Stimulated activated CD4-positive, alpha-beta T cell treated with anti-CD3 and anti-CD28 coated beads, Interleukin-15, amount 100 ng/mL, for 48 hours (primary cell): ENCODE measurements at places on chromosomes 5 and 9.

GRCh38 chr5:39517800-39518199 is 93.0 kb upstream of the DAB2 start:
- no peak for DNase-seq

DNA sequence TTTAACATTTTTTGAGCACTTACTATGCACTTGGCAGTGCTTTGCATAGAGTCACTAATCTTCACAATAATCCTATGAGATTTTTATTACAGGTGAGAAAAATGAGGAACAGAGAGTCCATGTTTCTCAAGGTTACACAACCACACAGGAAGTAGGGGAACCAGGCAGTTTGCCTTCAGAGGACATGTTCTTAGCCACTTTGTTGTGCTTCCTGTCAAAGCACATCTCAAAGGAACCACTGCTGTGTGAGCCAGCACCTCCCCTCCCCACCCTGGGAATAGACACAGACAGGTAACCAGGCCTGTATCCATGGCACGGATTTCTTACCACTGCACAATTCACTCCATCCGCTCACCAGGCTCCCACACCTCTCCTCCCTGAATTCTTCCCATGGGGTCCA is 6.3 kb upstream of the DNAJB5 start:
- no peak for DNase-seq

DNA sequence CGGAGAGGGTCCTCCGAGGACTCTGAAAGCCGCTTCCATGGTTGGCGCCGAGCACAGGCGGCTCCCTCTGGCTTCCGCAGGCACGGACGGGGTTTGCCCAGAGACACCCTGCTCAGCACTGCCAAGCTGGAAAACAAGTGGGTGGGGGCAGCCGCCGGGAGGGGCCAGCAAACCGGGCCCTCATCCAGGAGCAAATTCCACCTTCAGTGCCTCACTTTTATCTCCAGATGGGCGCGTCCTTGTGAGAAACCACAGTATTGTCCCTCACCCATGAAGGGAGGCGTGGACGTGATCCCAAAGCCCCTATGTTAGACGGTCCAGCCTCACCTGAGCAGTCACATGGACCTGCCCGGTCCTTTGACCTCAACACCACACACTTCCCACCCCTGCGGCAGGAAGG is 29.0 kb downstream of the MED10 start:
- no peak for DNase-seq

- DNase-seq: no peak
Observed at GRCh38 chr9:31445357-31445756, 939.1 kb upstream of the ACO1 start.

DNA sequence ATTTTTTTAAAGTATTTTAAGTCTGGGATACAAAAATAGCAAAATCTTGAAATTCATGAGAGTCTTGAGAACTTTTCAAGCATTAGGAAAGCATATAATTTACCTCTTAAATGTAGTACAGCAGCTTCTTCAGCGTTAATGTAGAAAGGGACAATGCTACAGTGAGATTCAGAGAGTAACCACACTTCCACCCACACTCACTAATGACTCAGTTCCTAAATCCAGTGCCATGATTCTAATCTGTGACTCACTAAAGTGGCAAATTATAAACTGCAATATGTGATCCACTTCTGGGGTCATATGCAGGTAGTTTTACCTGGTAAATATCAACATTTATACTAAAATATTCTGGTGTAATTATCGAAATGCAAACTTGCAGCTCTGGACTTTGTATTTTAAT is 434.5 kb upstream of the TUSC1 start:
- no peak for DNase-seq

DNA sequence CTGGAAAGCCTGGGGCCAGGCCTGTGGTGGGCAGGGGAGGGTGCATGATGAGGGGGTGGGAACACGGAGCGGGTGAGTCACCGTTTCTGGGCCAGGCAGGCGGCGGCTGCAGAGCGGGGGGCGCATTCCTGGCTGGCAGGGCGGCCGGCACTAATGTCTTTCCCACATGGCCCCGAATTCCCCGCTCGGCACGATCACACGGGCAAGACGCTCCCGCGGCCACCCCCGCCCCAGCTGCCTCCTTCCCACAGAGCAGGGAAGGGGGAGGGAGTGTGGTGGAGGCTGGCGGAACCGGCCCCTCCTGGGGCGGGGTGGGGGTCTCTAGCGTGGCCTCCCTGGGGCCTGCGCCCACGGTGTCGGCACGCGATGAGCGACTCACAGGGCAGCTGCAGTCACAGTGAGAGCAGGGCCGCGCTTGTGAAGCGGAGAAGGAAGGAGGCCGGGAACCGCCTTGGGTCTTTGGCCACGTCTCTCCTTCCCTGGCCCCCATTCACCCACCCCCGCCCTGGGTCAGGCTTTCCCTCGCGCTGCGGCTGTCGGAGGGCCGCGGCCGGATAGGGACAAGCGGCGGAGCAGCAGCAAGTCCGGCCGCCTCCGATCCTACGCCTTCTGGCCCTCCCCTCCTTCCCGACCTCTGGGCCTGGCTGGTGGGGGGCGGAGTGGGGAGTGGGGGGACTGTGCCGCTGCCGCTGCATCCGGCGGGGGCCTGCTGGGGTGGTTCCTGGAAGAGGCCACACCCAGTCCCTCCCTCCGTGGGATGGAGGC is 48.9 kb downstream of the CXXC5 start:
- no peak for DNase-seq

- no peak for DNase-seq
Observed at GRCh38 chr9:123107639-123108285, 74.3 kb downstream of the GPR21 start.

DNA sequence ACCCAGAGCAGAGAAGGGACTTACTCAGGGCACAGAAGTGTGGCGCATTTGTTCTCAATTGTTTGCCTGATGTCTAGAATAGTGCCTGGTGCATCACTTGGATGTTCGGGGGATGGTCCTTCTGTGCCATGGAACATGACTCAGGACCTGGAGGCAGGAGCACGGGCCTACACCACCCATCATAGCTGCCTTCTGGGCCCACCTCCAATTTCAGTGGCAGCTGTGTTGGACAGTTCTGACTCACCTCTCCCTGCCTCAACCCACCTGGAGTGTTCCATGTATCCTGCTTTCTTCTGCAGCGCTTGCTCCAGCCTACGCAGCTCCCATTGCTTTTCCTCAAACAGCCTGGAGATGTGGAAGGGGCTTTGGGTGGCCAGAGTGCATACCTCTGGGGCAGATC is 12.5 kb upstream of the CXCL14 start:
- no peak for DNase-seq

DNA sequence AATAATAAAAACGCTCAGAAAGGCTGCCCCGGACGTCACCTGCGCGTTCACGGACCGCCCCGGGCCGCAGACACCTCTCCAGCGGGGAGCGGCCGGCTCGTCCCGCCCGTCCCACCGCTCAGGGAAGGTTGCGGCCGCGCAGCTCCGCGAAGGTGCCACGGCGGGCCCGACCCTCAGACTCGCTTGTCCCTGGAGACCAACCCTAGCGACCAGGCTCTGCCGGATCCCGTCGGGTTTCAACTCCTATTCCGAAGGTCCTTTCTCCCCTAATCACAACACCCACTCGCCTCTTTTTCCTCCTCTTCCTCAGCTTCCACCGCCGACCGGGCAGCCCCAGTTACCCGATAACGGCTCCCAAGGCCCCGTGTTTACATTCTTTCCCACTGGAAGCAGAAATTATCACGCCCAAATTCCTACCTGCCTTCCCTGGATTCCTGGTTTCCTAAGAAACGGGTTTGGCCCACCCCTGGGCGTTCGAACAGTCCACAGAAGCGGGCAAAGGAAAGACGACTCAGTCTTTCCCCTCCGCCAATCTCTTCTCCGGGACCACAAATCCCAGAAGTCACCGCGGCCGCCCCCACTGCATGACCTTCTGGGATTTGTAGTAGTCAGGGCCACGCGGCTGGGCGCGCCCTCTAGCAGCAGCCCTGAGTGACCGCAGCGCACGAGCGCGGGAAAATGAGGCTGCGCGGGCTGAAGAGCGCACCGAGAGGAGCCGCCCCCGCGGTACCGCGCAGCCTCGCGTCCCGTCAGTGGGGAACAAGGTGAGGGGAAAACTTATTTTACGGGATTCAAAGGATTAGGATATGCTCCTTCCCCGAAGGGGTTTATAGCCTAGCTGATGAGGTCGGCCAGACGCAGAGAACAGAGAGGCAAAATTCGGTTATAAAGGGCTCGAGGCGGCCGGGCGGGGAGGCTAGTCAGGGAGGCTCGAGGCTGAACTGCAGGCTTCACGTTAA is at the start of gene TTC33:
Gene TTC33, minus strand, starts transcription at position 555 of the 959 bp plus-strand sequence. CDS start 8,943 bp downstream, outside the sequence.
- peak; percentile 95 for DNase-seq

DNA sequence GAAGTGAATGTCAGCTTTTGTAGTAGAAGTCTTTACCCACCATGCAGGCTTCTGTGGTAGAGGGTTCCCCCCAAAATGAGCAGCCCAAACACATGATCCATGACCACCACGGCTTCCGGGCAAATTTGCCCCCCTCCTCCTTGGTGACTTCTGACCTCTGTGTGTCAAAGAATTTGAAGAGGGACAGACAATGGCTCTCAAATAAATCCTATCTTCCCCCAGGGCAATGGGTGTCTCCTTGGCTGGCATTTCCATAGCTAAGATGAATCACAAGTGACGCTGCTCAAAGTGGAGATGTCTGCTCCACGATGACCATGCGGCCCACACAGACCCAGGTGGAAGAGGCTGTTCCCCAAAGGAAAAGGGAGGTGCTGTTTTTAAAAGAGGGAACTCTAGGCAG is 30.2 kb upstream of the BOD1 start:
- DNase-seq: no peak

- no peak for DNase-seq
Observed at GRCh38 chr5:21834863-21835262, 1018.3 kb downstream of the CDH12 start.

GRCh38 chr5:178213003-178213461 is 8.7 kb downstream of the HNRNPAB start:
- DNase-seq: no peak

GRCh38 chr5:29547236-29547865 is 1646.1 kb upstream of the CDH6 start:
- no peak for DNase-seq

- peak; percentile 25 for DNase-seq
Observed at GRCh38 chr5:170632985-170633234, 129.1 kb downstream of the KCNIP1 start.

- no peak for DNase-seq
Observed at GRCh38 chr9:6184749-6185645, 30.6 kb upstream of the IL33 start.

GRCh38 chr5:117271656-117272055 is 697.0 kb upstream of the SEMA6A start:
- DNase-seq: no peak

GRCh38 chr5:143636931-143637528 is 174.9 kb upstream of the HMHB1 start:
- no peak for DNase-seq
